ENCODE measurements at places on chromosomes 12 and 14.
A peak's percentile ranks its signal among the peaks of the same experiment; 100 is the strongest.

- no peak for DNase-seq
These were observed 231.9 kb downstream of the SLC16A7 start for GRCh38 chr12:59827767-59828166.

DNA sequence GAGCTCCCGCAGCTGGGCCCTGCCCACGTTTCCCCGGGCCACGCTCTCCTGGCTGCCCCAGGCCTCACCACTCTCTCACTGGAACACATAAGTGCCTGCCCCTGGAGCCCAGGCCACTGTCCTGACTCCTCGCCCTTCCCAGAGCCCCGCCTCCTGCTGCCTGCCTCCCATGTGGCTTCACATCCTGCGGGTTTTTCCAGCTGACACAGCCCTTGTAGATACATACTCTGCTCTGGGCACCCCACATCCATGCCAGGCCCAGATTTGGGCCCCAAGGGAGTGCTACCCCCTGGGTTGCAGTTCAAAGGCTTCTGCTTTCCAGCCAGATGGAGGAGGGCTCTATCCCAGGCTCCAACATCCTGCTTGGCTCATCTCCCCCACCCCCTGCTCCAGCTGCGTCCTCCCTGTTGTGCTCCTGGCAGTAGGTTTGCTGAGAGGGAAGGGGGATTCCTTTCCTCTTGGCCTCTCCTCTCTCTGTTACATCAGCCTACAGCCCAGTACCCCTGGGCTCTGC lies 60.1 kb downstream of the TSPAN9 start:
- DNase-seq: no peak

- DNase-seq: no peak
These were observed 15.8 kb upstream of the ATP5F1B start for GRCh38 chr12:56661560-56661959.

GRCh38 chr12:120252071-120252906 lies 13.2 kb downstream of the PXN start:
- peak; percentile 81 for DNase-seq

DNA sequence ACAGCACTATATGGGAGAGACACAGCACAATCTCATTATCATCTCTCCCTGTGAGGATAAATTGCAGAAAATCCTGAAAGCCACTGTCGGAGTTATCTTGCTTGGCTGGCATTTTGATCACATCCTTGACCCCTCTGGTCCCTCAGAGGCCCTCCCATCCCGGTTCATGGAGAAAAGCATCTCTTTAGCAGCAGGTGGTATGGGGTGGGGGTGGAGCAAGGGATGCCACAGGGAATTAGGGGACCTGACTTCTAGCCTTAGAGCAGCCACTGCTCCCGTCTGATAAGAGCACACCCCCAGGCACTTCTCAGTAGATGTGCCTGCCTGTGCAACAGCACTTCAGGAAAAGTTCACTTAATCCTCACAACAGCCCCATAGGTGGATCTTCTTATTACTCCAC lies 38.6 kb downstream of the GRIN2B start:
- DNase-seq: no peak

DNA sequence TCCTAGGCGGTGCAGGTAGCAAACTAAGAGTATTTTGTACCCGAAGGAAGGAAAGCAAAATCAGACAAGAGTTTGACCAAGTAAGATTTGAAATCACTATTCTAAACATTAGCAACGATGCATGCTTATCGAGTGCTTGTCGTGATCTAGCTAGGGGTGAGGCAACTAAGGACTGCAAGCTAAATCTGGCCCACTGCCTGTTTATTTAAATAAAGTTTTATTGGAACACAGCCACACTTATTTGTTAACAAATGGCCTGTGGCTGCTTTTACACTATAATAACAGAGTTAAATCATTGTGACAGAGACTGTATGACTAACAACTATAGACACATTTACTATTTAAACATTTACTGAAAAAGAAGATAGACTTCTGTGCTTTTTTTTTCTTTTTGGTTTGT lies 983.6 kb downstream of the VRK1 start:
- no peak for DNase-seq

DNA sequence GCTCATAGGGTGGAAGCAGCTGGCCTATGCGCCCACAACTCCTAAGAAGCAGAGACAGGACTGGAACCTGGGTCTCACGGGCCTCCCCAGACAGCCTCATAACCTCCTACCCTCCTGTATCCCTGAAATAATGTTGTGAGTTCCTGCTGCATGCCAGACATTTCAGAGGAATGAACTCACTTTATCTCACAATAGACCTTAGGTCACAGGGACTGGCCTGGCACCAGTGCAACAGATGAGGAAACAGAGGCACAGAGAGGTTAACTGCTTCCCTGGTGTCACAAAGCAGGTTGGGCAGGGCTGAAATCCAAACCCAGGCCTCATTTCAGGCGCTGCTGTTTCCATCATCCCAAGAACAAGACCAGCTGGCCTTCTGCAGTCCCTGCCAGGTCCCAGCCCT lies 5.3 kb downstream of the PHETA1 start:
- no peak for DNase-seq

DNA sequence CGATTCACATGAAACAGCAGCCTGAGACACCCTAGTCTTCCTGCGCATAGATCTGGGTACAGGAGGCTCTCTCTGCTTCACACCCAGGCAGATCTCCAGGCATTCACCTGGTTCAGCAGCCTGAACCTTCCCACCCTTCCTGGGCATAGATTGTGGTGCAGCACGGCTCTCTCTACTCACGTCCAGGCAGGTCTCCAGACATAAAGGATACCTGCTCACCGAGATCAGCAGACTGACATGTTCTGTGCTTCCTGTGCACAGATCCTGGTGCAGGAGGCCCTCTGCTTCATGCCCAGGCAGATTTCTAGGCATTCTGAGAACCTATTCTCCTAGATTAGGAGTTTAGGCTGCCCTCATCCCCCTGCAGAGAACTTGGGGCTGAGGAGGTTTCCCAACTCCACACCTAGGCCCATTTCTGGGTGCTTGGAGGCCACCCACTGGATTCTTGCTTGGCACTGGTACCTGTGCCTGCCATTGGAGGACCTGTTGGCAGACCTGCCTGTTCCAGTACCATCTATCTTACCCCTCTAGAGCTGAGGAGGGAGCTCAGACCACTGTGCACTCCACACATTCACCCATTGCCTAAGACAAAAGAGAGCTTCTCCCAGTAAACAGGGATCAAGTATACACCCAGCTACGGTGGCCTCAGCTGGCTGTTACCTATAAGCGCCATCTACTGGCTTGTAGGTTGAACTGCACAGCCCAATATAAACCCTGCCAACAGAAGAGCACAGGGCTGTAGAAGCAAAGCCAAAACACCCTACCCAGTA lies 28.0 kb upstream of the GARIN6 start:
- no peak for DNase-seq

DNA sequence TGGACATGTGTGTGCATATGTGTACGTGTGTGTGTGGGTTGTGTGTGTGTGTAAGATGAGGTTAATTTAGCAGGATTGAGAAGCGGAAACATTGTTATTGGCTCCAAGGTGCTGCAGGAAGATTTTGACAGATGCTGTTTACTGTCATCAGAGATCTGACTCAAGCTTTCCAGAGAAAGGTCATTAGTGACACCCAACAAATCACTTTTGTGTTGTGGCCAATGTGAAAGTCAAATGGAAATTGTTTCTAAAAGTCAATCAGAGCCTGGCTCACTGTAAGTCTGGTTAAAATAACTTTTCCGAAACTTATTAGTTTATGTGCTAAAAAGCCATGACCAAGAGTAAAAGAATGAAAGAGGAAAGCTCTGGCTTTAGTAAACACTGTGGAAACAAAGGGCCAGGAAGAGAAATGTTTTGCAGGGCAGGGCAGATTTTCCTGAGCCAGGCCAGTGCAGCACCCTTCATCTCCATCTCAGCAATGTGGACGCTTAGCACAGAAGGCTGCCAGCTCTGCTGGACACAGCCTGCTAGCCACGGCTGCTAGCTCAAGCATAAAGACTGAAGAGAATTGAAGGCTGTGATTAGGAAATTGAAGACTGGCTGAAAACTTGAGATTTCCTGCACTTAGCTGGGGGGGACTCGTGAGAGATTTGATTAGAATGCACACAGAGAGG lies 235.8 kb downstream of the NEDD1 start:
- DNase-seq: no peak

DNA sequence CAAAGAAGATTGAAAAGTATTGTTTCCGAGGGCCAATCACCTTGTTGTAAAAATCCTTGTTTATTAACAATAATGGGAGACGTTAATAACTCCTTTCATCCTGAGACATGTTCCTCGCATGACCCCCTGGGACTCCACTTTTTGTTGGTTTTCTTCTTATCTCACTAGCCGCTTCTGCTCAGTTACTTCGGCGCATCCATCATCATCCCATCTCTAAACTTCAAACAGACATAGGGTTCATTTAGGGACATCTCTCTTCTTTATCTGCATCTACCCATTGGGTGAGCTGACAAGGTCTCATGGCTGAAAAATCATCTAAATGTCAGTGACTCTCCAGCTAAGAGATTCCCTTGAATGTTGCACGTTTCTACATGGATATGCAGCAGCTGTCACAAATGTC lies 252.2 kb downstream of the ANO2 start:
- no peak for DNase-seq

DNA sequence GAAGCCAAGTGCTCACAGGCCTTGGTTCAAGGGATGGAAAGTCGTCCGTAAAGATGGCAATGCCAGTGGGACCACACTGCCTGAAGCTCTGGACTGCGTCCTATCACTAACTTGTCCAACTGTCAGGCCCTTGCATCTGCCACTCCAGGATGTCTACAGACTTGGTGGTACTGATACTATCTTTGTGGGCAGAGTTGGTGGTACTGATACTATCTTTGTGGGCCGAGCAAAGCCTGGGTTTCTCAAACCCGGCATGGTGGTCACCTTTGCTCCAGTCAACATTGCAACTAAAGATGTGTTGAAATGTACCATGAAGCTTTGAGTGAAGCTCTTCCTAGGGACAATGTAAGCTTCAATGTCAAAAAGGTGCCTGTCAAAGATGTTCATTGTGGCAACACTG lies 128.4 kb upstream of the SEL1L start:
- DNase-seq: no peak

GRCh38 chr12:112716099-112717093 lies 75.2 kb upstream of the RPH3A start:
- no peak for DNase-seq

GRCh38 chr12:109467978-109468676 lies 9.0 kb downstream of the KCTD10 start:
- no peak for DNase-seq

GRCh38 chr12:95884998-95885397 lies 26.2 kb downstream of the SNRPF start:
- no peak for DNase-seq

DNA sequence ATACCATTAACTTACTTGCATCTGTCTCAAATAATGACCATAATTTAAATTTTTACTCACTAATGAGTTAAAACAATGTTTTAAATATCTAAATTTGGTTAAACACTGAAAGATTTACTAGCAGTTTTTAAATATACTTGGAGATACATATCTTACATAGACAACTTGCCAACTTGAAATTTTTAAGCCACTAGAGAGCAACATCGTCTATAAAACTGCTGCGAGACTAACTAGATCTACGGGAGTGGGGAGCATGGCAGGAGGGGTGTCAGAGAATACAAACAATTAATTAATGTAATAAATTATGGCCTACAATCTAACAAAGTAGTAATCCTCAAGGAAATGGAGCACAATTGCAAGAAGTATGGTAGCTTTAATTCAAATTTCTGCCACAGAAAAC lies 120.4 kb downstream of the LRRIQ1 start:
- no peak for DNase-seq

GRCh38 chr12:103269946-103270345 lies 225.8 kb downstream of the C12orf42 start:
- DNase-seq: no peak

All from naive thymus-derived CD4-positive, alpha-beta T cell (primary cell).